SW 1271 (cell line): ENCODE measurements at places on chromosomes 1 and 21.

GRCh38 chr1:112956544-112957132, 642 bp upstream of the SLC16A1 start:
- no peak for DNase-seq

GRCh38 chr1:236140705-236141446, 1.5 kb upstream of the GPR137B start:
- DNase-seq, result no peak

DNA sequence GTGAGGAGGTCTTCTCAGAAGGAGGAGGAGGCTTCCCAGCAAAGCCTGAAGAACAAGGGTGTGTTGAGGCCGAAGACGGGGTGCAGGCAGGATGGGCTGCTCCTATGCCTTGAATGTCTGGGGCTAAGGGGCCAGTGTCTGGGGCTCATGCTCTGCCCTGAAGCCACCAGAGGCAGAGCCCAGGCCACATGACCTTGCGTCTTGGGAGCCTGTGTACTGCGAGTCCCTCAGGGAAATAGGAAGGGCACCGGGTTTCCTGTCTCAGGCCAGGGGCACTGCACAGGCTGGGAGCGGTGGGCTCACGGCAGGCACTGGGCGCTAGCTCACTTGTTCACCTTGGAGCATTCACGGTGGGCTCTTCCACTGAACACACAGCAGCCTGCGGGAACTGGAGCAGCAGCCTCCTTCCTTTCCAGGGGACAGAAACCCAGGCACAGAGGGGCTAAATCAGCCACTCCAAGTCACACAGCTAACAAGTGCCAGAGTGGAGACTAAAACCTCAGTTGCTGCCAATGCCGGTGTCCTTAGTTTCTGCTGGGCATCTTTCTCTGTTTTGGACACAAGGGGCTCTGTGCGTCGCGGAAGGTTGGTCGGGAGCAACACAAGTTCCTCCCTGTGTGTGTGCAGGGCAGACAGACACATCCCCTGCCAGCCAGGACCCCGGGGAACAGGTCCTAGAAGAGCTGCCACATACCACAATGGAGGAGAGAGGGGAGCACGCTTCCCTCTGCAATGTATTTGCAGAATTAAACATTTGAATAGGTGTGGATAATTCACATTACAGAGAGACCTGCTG, 104.8 kb upstream of the C1orf174 start:
- no peak for DNase-seq

DNA sequence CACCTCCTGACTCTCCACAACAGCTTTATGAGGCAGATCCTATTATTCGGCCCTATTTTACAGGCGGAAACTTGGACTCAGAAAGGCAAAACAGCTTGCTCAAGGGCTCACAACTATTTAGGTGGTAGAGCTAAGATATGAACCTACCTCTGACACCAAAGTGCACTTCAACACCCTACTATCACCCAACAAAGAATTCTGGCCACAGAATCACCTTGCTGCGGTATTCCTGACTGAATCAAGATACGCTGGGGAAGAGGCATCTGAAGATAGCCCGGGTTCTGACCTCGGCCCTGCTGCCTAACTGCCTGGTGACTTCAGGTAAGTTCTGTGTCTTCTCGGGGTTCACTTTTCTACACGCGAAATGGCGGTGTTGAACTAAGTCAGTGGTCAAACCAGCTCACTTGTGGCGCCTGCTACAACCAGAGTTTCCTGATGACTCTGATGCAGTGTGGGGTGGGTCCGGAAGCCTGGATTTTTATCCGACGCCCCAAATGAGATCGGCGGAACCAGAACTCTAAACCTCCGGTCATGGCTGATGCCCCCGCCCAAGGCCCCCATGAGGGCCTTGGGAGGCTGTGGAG, 608 bp downstream of the PEF1 start:
- DNase-seq, result no peak

- DNase-seq, result no peak
Measured at GRCh38 chr1:41435570-41436178, 48.8 kb downstream of the EDN2 start.

DNA sequence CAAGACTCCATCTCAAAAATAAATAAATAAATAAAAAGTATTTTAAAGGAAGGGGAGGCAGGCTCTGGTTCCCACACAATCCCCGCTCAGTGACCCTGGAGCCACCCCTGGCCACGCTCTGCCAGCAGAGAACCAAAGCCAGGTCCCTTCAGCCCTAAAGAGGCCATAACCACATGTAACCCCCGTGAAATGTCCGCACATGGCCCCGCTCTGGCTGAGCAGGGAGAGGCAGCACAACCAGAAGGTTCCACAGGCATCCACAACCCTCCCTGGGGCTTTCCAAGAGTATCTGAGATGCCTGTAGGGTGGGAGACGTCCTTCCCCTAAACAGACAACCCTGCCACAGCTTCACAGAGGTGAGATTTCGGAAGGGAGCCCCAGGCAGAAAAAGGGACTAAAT, 1.4 kb upstream of the ARF1 start:
- no peak for DNase-seq

DNA sequence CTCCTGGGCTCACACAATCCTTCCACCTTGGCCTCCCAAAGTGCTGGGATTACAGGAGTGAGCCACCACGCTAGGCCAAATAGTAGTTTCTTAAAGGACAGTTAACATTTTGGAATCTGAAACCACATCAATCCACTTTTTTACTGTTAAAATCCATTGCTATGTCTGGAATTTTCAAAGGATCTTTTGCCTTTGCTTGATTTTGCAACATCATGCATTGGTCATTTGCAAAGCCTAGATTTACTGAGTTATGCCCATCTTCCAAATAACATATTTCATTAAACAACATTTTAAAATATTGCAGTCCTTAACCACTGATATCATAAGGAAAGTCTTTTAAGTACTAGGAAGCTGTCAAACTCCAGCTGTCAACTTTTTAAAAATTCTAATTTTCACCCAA, 3.3 kb downstream of the POGZ start:
- no peak for DNase-seq

- no peak for DNase-seq
Measured at GRCh38 chr1:88528792-88529191, 155.3 kb upstream of the PKN2 start.

GRCh38 chr21:15809818-15810217, 80.0 kb downstream of the USP25 start:
- DNase-seq, result no peak

- no peak for DNase-seq
Measured at GRCh38 chr1:172480431-172480830, 36.6 kb upstream of the PIGC start.
